ENCODE measurements at places on chromosomes 6 and 20.

GRCh38 chr20:23584434-23585199 is 16.3 kb upstream of the CST9L start:
- DNase-seq = no peak

DNA sequence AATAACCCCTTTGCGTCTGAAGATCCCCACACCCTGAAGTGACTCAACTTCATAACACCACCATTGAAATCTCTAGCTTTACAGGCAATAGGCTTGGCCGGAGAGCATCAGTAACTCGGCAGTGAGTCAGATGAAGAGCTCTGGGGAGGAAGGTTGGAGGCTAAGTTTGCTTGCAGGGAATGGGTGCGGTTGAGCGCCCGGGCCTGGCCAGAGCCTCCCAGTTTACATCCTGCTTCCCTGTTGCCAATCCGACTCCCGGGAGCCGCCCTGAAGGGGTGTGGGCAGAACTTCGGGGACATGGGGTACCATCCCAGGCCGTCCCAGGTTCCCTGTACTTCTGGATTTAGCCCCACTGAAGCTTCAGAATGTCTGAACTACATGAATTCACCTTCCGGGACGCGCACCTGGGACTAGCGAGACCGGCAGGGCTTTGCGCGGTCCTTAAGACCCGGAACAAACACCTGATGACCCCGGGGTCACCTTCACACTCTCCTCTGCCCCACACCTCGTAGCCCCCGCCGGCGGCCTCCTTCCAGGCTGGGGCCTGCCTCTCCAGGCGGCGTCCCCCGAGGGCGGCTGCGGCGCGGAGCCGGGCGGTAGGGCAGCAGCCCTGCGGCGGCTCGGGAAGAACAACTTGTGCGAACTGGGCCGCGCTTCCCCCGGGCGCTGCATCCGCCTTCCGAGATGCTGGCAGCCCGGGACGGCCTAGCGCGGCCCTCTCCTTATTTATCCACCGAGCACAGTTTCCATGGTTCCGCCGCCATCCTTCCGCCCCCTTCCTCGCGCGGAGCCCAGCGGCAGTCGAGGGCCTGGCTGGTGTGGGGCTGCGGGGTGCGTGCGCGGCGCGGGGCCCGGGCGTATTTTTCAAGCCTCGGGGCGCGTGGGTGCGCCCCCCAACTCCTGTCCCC is 56.6 kb upstream of the RREB1 start:
- DNase-seq = no peak

- no peak for DNase-seq
Observed at GRCh38 chr6:33980176-33981175, 165.4 kb downstream of the GRM4 start.

GRCh38 chr6:160259143-160259425 is 463 bp upstream of the SLC22A2 start:
- no peak for DNase-seq

GRCh38 chr20:43843096-43843964 is 71.3 kb upstream of the TOX2 start:
- no peak for DNase-seq

DNA sequence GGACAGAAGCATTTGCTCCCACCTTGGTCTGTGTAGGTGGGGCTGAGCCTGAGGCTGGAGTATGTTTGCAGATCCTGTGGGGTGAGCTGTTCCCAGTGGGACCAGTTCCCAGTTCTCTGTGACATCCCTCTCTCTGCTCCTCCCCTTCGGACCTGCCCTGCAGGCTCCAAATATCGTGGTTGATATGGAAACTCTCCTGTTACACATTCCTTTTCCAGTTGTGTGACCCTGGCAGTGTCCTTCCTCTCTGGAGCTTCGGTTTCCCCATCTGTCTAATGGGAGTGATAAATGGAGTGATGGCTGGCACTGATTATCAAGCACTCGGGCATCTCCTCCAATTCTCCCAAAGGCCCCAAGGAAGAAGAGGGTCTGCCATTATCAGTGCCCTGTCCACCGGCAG is 15.7 kb upstream of the TGM2 start:
- DNase-seq = no peak

DNA sequence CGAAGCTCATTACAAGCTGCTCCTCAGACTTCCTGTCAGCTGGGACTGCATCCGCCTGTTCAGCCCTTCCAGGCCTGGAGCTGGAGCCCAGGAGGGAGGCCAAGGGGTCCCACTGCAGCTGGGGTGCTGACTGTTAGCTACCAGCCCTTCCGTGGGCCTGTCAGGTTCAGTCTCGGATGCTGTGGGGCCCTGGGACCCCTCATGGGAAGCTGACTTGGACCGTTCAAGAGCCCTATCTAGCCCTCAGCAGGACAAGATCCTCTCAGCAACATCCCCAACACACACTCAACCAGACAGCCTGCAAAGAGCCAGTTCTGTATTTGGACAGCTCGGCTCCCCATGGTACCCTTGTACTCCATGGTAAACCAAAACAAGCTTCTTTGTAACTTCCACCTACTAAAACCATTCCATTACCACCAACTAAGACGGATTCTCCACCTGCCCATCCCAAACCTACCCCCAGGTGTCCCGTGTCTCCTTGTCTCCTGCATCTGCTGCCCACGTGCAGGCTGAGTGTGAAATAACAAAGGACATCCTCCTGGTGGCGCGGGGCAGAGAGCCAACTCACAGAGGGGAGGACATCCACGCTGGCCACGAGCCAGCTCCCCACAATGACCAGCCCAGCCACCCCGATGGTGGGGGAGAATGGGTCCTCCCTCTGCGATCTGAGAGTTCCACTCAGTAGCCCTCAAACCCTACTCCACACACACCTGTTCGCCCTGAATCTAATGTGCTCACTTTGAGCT is 111.2 kb downstream of the TAF4 start:
- DNase-seq = no peak

DNA sequence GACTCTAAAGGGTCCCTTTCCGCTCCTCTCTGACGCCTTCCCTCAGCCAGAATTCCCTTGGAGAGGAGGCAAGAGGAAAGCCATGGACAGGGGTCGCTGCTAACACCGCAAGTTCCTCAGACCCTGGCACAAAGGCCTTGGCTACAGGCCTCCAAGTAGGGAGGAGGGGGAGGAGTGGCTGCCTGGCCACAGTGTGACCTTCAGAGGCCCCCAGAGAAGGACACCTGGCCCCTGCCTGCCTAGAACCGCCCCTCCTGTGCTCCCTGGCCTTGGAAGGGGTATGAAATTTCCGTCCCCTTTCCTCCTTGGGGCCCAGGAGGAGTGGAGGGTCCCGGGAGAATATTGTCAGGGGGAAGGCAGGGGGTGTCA is 2.7 kb downstream of the VEGFA start:
- DNase-seq = no peak

GRCh38 chr6:8073758-8074157 is 9.6 kb upstream of the BLOC1S5 start:
- no peak for DNase-seq

DNA sequence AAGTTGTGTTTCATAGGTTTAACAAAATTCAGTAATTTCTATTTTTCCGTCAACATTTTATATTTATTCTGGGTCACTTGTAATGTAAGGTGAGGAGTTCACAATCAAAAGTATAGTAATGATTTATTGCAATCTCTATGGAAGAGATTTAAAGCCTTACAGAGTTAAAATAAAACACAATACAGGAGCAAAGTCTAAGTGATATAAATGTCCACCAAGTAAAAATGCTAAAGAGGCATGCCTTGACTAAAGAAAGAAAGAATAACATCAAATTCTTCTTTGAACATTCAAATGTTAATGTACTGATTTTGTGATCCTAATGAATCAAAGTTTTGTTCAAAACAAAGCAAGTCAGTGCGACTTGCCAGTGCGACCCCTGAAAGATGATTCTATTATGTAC is 61.5 kb downstream of the REPS1 start:
- no peak for DNase-seq

- DNase-seq = no peak
Observed at GRCh38 chr6:108275976-108276375, 15.1 kb upstream of the SNX3 start.

DNA sequence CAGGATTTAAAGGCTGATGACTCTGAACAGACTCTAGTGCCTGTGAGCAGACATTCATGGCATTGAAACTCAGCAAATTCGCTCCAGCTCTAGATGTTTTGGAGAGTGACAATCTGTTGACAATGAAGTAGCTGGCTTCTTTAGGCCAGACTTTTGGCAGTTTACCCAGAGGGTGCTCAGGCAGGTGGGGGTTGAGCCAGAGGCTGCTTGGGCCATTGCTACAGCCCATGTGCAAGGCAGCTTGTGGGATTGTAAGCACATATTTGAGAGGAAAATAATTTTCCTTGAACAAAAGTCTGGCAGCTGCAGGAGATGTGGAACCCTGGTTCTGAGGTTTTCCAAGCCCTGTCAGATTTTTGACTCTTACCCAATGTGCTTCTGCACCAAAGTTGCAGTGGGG is 311.6 kb downstream of the CDC5L start:
- DNase-seq = no peak

- DNase-seq = no peak
Observed at GRCh38 chr6:225121-225721, 67.1 kb upstream of the DUSP22 start.

GRCh38 chr6:21710908-21711627 is 117.5 kb downstream of the SOX4 start:
- DNase-seq = no peak

- DNase-seq = no peak
Observed at GRCh38 chr20:62644802-62645496, 2.6 kb downstream of the SLCO4A1 start.

DNA sequence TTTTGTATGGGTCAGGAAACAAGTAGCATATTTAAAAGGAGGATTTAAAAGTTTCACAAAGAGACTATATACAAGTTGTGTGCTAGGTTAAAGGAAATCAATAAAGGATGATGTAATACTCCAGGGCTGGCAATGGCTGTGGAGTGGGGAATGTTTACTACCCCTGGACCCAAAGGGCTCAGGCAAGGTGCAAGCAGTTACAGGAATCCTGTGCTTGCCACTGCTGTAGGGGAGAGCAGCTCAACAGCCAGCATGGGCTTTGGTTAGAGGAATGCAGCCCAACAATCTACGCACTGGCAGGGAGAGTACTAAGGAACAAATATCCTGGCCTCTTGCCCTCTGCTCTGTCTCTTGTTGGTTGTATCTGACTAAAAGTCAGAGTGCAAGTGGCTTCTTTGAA is 1642.2 kb downstream of the KHDRBS2 start:
- DNase-seq = no peak

DNA sequence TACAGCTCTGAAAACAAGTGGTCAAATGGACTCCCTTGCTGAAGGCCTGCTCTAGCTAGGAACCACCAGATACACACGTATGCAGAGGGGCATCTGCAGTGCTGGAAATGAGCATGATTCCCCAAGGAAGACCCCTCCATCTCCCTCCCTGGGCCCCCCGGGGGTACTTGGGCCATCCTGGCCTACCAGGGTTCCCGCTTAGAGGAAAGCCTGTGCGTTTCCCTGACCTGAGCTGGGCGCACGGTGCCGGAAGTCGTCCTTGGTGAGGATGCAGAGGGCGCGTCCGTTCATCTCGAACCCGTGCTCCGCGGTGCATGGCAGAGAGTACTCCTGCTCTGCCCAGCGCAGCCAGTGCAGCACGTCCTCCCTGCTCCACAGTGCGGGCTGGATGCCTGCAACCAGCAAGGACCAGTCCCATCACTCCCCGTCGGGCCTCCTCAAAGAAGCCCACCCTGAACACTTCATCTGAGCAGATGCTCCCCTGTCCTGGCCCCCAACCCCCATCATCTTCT is 11.8 kb downstream of the ETV7 start:
- no peak for DNase-seq

GRCh38 chr20:45038745-45039474 is 62.0 kb downstream of the KCNS1 start:
- DNase-seq = no peak

- DNase-seq = no peak
Observed at GRCh38 chr20:20393207-20394120, 25.6 kb downstream of the INSM1 start.

DNA sequence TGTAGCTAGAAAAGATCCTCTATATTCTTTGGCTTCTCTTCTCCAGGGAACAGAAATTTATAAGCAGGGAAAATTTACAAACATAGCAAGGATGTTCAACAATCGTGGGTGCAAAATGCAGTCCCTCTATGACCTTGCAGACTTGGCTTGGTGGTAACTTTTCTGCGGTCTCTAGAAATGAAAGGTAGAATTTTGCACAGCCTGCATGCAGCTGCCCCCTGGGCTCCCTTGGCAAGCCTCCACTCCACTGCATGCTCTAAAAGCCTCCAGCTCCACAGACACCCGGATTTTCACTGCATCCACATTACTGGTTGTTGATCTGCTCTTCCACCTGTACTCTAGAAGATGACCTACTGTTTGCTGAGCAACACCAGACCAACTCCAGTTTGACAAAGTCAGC is 236.5 kb upstream of the EYS start:
- no peak for DNase-seq

- DNase-seq = no peak
Observed at GRCh38 chr6:20985821-20986220, 451.6 kb downstream of the CDKAL1 start.

DNA sequence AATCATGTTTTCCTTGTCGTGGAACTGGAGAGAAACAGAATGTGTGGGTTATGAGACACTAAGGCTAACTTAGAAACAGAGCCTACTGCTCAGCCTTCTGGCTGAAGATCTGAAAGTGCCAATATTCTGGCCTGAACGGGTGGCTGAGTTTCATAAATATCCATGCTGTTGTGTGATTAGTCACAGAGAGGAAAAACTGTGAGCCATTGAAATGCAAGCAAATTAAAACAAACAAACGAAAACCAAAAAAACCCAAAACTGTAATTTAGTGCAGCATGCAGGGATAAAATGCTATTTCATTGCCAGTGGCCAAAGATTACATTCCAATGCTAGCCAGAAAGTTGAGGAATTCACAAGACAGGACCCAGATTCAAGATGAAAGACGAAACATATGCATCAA is 315.1 kb downstream of the UBE3D start:
- no peak for DNase-seq

GRCh38 chr6:111377558-111378120 is 105.4 kb downstream of the REV3L start:
- no peak for DNase-seq

GRCh38 chr20:59400708-59401107 is 100.3 kb downstream of the EDN3 start:
- DNase-seq = no peak

GRCh38 chr6:166173281-166173951 is 5.8 kb upstream of the TBXT start:
- DNase-seq = no peak

DNA sequence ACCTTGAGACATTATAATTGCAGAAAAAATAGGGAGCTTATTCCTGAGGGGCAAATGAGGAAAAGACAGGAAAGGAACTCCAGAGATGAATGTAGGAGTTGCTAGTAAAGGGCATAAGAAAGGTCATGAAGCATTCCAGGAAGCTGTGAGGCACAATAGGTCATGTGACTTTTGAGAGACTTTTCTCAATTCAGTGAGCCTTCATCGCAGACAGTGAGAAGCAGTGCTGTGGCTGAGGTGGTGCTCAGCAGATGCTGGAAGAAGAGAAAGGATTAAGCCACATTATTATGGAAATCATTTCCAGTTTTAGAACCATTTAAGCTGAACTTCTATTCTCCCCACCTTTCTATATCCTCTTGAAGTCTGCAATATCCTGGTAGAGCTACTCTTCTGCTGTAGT is 4.1 kb downstream of the SPTLC3 start:
- no peak for DNase-seq

GRCh38 chr6:4774296-4774695 is 1.9 kb upstream of the CDYL start:
- DNase-seq = no peak

GRCh38 chr20:5737966-5738365 is 12.2 kb upstream of the SHLD1 start:
- no peak for DNase-seq
